Stimulated activated CD4-positive, alpha-beta T cell treated with anti-CD3 and anti-CD28 coated beads, Interleukin-1b, Interleukin-23, amount 100 ng/mL, for 48 hours (primary cell): ENCODE measurements at places on chromosomes 7 and 10.

- no peak for DNase-seq
Measured at GRCh38 chr10:95262763-95263518, 27.9 kb downstream of the PDLIM1 start.

DNA sequence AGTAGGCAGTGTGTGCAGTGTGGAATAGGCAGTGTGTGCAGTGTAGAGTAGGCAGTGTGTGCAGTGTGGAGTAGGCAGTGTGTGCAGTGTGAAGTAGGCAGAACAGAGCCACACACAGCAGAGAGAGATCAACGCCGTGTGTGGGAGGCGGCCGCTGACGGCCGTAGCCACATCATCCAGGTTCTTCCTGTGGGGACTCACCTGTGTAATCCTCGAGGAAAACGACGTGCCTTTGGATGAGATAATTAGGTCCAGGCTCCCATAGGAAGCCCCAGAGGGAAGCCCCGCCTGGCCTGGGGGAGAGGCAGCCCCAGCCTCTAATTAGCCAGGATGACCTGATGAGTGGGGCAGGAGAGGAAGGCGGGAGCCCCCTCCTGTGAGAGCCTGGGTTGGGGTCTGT lies 25.4 kb downstream of the KNDC1 start:
- DNase-seq, result no peak

GRCh38 chr7:143958781-143959180 lies 4.1 kb downstream of the OR2F1 start:
- DNase-seq, result no peak

- DNase-seq, result no peak
Measured at GRCh38 chr7:86479144-86479543, 164.6 kb upstream of the GRM3 start.

DNA sequence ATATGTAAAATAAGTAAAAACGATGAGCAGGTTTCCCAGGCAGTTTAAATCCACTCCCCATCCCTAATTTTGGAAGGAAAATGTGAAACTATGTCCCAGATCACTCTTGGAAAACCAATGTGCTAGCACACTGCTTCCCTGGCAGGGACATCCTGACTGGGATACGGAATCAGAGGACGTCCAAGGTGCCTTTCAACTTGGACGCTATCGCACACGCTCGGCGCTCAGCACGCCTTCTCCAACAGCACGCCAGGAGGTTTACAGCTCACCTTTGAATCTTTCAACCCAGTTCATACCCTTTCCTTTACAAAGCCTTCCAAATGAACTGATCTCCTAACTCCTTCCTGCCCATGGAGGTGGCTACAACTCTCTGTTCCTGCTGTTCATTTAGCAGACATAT lies 47.1 kb downstream of the BEND7 start:
- no peak for DNase-seq

GRCh38 chr10:57925045-57925444 lies 342.6 kb downstream of the IPMK start:
- DNase-seq, result no peak

- peak; percentile 96 for DNase-seq
Measured at GRCh38 chr7:26200444-26201246, at the start of gene HNRNPA2B1. Gene HNRNPA2B1, minus strand, starts transcription at chr7:26200746. Its CDS starts 169 bp downstream, at chr7:26200577.

GRCh38 chr7:129356176-129356575 lies 78.1 kb upstream of the STRIP2 start:
- DNase-seq, result no peak

GRCh38 chr10:102262744-102263370 lies 17.5 kb downstream of the GBF1 start:
- DNase-seq, result no peak

DNA sequence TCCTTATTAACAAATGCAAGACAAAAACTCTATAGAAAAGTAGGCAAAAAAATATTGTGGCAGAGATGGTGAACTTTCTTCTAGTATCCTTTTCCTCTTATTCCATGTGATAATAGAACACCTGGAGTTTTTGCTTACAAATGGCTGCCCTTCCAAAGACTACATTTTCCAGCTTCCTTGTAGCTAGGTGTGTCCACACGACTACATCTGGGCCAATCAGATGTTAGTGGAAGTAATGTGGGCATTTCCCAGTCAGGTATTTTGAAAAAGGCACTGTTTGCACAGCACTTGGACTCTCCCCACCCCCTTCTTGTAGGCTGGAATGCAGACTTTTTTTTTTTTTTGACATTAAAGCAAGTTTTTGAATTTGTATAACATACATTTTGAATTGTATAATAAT lies 105.5 kb upstream of the TBX20 start:
- no peak for DNase-seq

DNA sequence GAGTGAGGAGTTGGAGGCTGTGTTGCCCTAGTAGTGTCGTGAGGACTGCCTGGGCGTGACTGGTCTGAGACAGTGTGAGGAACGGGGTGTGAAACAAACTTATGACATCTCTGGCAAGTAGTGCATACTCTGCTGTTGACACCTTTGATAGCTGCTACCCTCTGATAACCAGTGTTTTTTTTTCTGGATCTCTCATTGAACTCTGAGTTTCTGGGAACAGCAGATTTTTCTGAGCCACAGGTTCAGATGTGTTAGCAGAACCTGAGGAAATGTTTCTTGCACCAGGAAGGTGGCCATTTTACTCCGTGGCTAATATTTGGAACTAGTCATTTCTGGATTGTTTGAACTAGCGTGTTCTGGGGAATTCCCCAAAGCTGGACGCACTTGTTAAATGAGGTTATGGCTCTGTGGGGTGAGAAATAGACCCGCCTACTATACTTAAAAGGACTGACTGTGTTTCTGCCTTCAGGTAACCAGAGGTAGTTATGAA lies 52.9 kb downstream of the AUTS2 start:
- no peak for DNase-seq

DNA sequence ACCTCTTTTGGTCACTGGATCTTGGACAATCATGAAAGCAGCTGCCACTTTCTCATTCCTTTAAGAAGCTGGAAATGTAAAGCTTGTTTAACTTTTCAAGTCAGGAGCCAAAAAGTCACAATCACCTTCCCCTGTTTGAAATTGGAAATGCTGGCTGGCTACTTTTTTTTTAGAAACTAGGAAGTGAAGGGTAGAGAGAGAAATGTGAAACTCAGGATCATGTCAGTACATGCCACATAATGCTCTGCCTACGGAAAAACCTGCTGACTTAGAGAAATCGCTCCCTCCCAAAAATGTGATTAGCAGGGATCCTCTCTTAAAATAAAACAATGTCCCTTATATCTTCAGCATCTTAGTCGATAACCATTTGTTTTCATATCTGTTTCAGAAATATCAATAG lies 188.4 kb upstream of the C7orf33 start:
- no peak for DNase-seq

GRCh38 chr10:132967540-132967939 lies 25.2 kb upstream of the CFAP46 start:
- no peak for DNase-seq

DNA sequence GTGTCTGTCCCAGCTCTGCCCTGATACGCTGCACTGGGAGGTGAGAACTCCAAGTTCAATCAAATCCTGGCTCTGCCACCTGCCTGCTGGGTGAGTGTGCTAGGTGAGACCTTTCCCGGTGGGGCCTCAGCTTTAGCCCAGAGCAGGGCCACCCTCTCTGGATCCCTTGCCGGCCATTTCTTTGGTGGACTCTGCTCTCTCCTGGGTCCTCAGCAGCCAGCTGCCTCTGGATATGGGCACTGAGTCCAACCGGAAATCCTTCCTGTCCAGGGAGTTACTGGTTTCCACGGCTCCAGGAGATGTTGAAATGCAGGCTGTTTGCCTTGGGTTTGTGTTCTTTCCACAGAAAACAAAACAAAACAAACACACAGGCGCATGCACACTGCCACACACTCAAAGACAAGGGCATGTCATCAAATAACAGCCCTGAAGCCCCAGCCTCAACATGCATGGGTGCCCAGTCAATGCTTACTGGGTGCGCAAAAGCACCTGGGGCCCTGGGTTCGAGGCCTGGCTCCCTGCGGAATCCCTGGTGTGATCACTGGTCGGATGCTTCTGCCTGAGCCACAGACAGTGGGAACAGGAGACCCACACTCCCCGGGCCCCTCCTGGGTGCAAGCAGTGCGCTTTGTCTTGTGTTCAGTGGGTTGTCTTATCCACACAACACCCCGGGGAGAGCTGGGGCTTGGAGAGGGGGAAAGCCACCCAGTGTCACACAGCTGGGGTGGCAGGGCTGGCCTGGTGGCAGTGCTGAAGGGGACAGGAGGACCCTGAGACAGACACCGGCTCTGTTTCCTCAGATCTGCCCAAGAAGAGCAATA lies 33.1 kb downstream of the PPIF start:
- DNase-seq, result no peak

GRCh38 chr7:17640730-17641377 lies 299.4 kb downstream of the SNX13 start:
- DNase-seq, result no peak

DNA sequence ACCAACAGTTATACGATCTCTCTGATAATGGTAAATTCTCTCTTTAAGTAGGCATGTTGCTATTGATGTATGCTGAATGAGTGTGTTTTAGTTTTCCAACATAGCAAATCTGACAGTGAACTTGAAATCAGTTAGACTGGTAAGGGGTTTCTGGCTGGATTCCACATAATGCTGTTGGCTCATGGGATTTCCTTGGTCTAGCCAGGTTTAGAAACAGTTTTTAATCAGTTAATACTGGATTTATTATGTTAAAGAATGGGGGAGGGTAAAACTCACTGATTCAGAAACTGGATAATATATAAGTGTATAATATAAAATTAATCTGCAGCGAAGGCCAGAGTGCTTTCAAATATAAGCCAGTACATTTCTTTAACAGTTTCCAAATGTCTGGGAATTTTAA lies 55.6 kb downstream of the PCDH15 start:
- no peak for DNase-seq

DNA sequence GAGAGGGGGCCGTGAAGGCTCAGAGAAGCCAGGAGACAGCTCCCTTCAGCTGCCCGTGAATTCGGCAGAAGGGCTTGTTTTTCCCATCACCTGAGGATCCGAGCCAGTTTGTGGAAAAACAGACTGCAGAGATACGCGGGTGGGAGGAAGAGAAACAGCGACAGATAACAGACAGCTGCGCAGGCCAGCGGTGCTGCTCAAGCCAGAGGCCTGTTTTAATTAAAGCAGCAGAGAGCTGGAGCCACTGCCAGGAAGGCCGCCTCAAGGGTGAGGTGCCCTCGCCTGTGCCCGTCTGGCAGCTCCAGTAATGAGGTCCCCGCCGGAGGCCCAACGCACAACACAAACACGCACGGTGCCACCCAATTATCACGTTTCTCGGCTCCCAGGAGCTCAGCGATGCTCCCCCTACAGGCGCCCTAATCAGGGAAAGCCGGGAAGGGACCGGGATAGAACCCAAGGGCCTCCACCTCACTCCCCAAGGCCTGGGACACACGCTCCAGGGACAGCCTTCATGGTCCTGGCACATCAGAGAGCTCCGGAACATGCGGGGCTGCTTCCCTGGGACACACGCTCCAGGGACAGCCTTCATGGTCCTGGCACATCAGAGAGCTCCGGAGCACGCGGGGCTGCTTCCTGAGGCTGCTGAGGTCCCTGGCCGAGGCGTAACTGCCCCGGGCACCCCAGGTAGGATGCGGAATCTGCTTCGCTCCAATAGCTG lies 60.6 kb upstream of the DNAAF5 start:
- no peak for DNase-seq

DNA sequence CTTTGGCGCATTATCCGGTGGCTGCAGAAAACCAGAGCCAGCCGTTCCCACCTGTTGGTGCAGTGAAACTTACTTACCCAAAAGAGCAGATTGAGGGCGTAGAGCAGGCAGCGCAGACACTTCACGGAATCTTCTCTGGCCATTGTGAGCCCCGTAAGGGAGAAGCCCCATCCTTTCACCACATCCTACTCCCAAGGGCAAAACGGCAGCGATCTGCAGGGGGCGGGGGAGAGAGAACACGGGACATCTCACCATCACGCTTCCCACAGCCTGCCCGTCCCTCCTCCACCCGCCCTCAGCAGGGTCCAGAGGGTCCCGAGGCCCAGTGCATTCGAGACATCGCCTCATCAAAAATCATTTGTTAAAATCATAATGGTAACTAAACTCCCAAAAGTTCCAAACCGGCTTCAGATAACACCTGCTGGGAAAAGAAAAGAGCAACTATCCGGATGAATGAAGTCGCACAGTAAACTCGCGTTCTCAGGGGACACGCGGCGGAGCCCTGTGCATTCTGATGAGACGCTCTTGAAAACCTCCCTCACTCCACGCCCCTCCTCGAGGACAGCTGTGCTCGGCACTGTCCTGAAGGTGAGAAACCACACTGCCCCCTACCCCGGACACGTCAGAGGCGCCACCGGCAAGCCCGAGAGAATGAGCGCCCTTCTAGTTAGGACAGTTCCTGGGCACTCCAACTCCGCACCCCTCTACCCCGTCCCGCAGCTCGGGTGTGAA lies 1.2 kb downstream of the TSPAN12 start:
- no peak for DNase-seq

DNA sequence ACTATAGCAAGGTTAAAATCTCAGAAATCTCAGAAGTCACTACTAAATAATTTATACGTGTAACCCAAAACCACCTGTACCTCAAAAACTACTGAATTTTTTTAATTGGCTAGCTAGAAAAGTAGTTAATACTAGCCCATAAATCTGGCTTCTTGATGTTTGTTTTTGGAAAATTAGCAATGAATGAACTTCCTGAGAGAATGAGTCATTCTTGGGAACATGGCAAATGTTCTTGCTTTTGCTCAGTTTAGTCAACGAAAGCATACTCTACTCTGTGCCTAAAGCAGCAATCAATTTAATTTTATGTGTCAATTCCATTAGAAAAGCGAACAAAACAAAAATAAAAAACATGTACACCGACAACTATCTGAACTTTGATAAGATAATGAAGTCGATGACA lies 69.2 kb downstream of the SEMA3E start:
- DNase-seq, result no peak

GRCh38 chr10:45809837-45810236 lies 37.5 kb downstream of the AGAP4 start:
- DNase-seq, result no peak

DNA sequence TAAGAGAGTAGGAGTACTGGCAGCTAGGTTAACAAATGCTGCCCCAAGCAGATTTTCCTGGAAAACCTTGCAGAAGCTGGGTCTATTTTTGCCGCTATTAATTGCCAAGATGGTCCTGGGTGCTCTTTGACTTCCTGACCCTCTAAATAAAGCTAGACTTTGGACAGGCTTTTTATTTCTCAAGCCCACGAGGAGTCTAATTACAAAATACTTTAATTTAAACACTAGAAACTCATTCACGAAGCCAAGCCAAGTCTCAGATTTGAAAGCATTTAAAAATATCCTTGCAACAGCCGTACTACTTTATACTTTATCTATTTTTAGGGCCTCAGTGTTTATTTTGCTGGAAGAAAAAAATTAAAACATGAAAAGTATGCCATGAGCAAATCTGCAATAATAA lies 45.1 kb downstream of the TMEM26 start:
- DNase-seq, result no peak

- DNase-seq, result no peak
Measured at GRCh38 chr7:157784979-157785441, 448.2 kb downstream of the DNAJB6 start.

- DNase-seq, result no peak
Measured at GRCh38 chr7:46742601-46743000, 821.5 kb upstream of the IGFBP3 start.
